Ovary (tissue), 10 donors: ENCODE measurements at places on chromosomes 6 and 20.
A peak's percentile ranks its signal among the peaks of the same experiment; 100 is the strongest.

- DNase-seq: no peak
Measured at GRCh38 chr6:22747571-22747970, 178.2 kb downstream of the HDGFL1 start.

GRCh38 chr20:15248618-15249395 lies 911.4 kb upstream of the FLRT3 start:
- DNase-seq: no peak

DNA sequence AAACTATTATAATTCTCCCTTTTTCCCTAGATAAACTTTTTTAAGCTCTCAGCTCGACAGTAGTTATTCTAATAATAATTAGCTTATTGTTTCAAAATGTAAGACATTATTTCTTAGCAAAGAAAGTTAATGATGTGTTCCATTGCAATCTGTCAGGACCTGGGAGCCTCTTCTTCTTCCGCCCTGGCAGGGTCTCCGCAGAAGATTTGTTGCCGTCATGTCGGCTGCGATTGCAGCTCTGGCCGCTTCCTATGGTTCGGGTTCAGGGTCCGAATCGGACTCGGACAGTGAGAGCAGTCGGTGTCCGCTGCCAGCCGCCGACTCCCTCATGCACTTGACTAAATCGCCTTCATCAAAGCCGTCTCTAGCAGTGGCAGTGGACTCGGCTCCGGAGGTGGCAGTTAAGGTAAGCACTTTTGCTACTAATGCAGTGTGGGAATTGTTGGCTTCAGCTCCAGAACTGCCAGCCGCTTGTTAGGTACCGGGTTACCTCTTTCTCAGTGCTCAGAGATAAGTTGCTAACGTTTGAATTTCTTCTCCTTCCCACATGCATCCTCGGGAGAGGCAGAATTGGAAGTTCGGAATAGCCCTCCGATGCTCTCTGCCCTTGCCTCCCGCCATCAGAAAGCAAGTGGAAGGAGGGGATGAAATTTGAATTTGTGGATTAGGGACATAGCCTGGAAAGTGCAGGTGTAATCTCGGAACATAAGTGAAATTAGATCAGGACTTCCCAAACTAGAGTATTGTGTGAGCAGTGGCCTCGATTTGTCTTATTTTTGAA lies at the start of gene CDC40:
TSS of gene CDC40 (plus strand) at position 200 of the 781 bp plus-strand sequence. CDS start at position 218, 18 bp downstream.
- DNase-seq: peak; percentile 55

GRCh38 chr6:46626228-46626909 lies 26.2 kb downstream of the CYP39A1 start:
- DNase-seq: no peak
